ENCODE measurements at places on chromosomes 6 and 20. TPM values are rescaled to one million over a fixed set of nuclear protein-coding genes. Genes with fewer than 3 reads are reported as not detected.

VWA7 gene
- 1.2 TPM for total RNA-seq

LKAAEAR1 gene
- total RNA-seq = not detected

DNMT3B gene
- 2.0 TPM for total RNA-seq

FIG4 gene
- 17.2 TPM for total RNA-seq

RXRB gene
- total RNA-seq = 31.7 TPM

SAPCD1 gene
- total RNA-seq = 3.2 TPM

TGM3 gene
- not detected for total RNA-seq

DEFB125 gene
- not detected for total RNA-seq

PROCR gene
- total RNA-seq = 44.8 TPM

KIAA1755 gene
- total RNA-seq = not detected

GRCh38 chr20:62601172-62601571, 41.1 kb upstream of the SLCO4A1 start:
- no peak for DNase-seq

GRCh38 chr6:85594197-85594930, 706 bp upstream of the SNX14 start:
- peak; percentile 52 for DNase-seq

GRCh38 chr20:62238569-62239277, 402 bp downstream of the OSBPL2 start:
- peak; percentile 30 for DNase-seq

DNA sequence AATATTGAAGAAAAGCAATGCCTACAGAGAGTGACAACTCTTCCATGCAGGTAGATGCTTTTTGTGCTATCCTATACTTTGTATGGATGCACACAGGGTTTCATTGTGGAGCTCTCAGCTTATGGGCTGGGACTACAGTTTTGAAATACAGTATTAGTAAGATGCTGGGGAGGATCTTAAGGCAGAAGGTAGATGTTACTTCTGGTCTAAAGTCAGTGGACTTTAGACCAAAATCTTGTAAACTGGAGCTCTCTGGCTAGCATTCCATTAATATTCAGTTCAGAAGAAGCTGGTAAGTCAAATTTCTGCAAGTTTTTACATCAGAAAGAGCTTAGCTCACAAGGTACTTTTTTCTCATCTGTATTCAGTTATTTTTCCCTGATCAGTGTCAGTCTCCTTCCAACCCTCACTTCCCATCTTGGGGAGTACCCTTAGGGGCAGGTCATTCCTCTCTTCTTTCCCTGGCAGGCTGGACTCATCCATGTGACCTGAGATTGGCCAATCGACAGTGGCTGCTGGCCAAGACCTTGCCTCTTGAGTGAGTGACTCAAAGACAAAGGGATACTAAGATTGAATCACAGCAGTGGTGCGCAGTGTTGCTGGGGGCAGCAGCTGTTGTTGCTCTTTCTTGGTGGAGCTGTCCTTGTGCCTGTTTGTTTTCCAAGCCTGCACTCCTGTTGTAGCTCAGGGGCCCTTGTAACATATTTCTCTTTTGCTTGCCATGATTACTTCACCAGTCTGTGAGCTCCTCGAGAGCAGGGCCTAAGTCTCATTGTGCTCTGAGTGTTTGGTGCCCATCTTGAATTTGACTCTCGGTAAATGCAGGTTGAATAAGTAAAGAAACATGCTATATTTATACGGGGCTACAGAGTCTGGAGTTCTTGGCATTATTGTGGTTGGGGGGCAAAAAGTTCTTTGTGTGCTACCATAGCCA, 2.8 kb upstream of the PHF20 start:
- peak; percentile 96 for DNase-seq

GRCh38 chr6:38907264-38907663, 141.3 kb upstream of the GLP1R start:
- no peak for DNase-seq

GRCh38 chr6:169237496-169238134, 16.0 kb downstream of the THBS2 start:
- no peak for DNase-seq

GRCh38 chr6:5337573-5337972, 76.3 kb downstream of the FARS2 start:
- no peak for DNase-seq

DNA sequence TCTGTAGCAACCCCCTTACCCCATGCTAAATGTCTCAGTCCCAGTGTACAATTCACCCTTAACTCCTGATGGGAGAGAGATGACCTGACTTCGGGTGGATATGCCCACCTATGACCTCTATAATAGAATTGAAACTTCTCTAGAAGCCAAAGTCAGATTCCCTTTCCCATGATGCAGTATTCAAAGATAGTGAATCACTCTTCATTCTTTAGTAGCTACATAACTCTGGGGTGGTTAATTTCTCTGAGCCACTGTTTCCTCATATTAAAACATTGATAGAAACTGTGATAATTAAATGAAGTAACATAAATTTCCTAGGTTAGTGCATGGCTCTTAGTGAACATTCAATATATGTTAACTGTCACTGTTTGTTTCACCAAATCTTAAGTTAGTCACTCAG, 500.4 kb downstream of the COL12A1 start:
- peak; percentile 13 for DNase-seq

DNA sequence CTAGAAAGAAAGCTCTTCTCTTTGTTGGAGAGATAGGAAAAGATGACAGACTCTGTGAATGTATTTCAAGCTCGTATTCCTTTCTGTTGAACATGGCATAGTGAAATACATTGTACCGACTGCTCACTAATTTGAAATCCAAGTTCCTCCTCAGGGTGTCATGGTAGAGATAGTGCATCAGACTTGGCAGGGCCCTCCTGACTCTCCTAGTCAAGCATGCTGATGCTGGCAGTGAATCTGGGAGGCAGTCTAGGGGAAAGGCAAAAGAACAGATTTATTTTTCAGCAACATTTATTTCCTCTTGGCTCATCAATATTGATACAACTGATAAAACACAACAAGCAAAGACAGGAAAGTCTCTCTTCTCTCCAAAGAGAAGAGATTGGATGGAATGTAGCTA, 356.3 kb upstream of the IRAK1BP1 start:
- no peak for DNase-seq

GRCh38 chr6:29994826-29995225, 52.5 kb downstream of the HLA-A start:
- no peak for DNase-seq

DNA sequence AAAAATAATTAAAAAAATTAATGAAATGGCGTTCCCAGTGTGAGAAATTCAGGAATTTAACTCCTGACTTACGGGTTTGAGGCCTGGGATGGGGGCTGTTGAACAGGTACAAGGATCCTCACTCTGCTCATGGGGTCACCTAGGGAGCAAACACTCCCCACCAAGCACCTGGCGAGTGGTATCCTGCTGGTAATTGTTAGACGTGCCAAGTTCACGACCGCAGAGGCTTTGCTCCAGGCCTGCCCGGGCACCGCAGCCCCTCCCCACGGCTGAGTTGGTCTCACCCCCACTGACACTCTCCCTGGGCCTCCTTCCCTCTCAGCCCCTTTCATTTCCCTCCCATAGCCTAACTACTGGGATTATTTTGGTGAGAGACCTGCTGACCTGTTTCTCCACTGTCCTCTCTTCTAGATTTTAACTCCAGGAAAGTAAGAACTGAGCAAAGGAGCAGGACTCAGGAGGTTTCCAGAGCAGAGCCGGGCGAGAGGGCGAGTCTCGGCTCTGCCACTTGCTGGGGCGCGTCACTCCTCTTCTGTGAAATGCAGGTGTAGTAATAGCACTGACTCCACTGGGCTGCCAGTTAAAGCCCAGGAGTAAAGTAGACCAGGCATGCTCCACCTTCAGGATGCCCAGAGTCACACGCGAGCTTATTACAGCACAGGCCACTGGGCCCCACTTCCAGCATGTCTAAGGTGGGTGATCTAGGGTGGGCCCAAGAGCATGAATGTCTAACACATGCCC, 22.8 kb downstream of the BMP7 start:
- DNase-seq = peak; percentile 70

DNA sequence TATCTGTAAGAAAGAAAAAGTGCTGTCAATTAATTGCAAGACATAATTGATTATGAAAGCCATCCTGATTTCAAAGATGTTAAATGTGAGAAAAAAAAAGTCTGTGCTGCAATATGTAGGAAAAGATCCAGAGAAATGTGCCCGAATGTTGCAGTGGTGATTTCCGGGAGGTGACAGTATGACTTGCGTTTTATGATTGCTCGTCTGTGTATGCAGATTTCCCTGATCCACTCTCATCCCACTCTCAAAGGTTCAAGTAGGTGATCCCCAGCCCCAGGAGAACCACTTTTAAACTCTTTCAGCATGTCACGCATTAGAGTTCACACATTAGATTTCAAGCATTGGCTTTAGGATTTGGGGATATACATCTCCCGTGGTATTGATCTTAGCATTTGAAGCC, 57.8 kb downstream of the TPD52L1 start:
- no peak for DNase-seq

DNA sequence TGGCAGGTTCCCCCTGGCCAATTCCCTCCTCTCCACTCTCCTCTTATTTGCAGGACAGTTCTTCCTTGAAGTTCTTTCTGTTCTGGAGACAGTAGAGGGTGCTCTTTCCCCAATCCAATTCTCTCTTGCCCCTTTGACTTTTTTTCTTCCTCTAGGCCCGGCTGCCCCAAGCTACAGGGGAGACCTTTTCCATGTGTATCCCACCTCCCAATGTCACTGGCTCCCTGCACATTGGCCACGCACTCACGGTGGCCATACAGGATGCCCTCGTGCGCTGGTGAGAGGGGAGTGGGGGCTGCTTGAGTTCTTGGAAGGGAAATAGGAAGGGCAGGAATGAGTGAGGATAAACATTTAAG, 1.5 kb downstream of the VARS2 start:
- peak; percentile 49 for DNase-seq

- DNase-seq = no peak
Measured at GRCh38 chr6:132122176-132122575, 171.0 kb upstream of the CCN2 start.

GRCh38 chr6:123844011-123844410, 40.3 kb downstream of the NKAIN2 start:
- DNase-seq = no peak

- DNase-seq = no peak
Measured at GRCh38 chr6:109816452-109817374, 125.6 kb downstream of the FIG4 start.

DNA sequence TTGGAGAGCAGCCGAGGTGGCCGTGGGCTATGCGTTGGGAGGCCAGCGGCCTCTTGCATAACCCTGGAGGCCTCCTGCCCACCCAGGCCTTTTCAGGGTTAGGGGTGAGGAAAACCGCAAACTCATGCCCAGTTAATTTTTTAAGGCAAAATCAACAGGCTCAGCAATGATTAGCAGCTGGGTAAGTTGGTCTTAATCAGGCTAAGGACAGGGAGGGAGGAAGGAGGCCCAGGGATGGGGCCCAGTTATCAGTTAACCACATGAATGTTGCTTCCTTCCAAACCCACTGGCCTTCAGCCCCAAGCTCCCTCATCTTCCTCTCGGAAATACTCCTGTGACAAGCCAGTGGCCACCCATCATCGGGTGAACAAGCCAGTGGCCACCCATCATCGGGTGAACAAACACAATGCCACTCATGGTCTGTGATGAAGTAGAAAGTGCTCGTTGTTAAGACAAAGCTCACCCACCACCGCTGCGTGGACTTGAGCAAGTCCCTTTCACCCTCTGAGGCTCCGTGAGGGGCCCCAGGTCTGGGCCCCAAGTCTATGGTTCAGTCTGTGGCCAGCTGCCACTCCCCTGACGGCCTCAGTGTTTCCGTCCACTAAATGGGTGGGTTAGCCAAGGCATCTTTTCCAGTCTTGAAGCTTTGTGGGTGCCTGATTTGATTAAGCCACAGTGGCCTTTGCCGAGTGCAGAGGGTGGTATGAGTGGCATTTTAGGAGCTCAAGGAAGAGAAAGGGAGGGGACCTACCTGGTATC, 39.4 kb downstream of the HNF4A start:
- DNase-seq = no peak

DNA sequence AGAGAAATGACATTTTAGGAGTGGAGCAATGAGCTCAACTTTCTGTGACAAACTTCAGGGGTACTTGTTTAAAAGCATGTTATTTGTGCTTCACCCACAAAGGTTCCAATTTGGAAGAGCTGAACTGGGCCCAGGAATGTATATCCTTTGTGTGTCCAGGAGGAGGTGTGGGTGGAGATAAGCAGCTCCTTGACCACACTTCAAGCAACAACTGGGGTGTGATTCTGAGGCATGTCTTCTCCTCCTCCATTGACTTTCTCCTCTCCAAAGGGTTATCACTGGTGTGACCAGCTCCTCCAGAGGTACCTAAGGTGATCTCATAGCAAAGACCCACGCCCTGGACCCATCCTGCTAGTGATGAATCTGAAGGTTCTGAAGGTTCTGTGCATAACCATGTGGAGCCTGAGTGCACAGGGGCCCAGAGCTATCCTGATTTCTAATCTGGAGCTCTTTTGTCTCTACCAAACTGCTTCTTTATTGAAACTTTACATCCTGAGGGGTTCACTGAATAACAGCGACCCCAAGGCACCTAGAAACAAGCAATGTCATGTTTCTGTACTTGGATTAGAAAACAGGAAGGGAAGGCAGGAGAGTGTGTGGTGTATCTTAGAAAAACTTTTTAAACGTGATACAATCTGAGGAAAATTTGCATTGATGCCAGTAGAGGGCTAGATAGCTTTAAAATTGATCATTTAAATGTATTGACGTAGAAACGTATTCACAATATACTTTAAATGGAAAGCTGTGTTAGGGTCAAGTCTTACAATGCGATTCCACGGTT, 60.9 kb upstream of the CD93 start:
- DNase-seq = no peak
